ENCODE measurements at places on chromosomes 2 and 18.

GRCh38 chr2:114661971-114662939, 219.8 kb downstream of the DPP10 start:
- DNase-seq, result no peak

DNA sequence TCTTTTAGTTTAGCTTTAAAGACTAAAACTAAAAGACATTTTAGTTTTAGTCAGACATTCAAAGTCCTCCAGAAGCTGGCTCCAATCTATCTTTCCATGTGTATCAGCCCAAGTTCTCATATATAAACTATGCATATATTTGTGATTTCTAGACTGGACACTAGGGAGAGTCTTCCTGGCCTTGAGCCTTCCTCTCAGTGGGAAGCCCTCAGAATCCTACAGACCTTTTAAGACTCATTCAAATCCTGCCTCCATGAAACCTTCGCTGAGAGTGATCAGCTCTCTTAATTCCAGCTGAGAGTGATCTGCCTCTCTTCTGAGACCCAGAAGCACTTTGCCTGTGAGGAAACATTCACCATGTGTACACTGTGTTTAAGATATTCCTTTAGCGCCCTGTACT, 452.7 kb downstream of the TGIF1 start:
- no peak for DNase-seq

DNA sequence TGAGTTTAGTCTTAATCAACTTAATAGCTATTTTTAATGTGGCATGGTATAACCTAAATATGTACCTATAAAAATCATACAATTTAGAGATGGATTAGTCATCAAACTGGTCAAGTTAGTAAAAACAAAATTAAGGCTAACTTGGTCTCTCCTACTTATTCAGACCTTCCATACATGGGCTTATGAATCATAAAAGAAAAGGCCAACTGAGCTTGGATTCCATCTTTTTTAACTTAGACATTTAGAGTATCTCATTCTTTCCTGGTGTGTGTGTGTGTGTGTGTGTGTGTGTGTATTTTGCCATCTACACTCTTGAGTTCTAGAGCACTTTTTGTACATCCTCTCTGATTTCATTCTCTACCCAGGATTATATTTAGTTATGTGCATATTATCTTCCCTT, 637.5 kb downstream of the PLCL1 start:
- no peak for DNase-seq

GRCh38 chr2:6854416-6854815, 11.3 kb downstream of the CMPK2 start:
- DNase-seq, result no peak

DNA sequence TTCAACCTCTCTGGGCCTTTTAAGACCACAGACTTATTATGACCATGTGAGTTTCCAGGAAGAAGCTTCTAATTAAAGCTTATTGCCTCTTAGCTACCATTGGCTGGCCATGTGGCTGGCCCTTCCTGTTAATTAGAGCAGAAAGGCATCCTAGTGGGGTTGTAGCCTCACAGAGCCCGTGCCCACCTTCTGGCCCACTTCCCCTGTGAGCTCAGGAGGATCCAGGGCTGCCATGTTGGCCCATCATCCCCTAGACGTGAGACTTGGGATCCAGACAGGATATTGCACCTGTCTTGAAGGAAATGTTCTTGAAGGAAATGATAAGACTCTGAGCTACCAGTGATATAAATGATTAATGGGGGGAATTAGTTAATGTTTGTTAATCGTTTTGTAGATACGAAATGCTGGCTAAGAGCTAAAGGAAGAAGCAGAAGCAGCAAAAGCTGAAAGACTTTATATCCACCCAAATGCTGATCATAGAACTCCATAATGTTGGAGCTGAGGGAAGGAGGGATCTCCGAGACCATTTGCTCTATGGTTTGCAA, 255.4 kb downstream of the CLIP4 start:
- no peak for DNase-seq

GRCh38 chr2:1676091-1676912, 68.0 kb downstream of the PXDN start:
- no peak for DNase-seq

DNA sequence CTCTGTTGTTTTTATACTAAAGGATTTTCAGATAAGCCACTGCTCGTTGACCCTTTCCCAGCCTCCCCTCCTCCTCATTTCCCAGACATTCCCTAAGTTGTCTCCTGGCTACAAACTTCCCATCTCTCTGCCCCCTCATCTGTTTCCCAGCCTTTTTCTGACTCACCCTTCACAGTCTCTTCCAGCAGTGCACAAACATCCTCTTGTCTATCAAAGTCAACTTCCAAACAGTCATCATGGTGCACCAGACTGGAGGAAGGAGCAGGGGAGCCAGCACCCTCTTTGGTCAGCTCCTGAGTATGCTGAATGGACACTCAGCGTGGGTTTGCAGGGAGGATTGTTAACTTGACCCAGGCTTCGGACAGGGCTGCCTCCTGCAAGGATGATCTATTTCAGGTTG, 26.6 kb upstream of the SPRED2 start:
- DNase-seq, result no peak
